Stimulated activated naive CD4-positive, alpha-beta T cell (primary cell): ENCODE measurements at places on chromosomes 13 and 19.
A peak's percentile ranks its signal among the peaks of the same experiment; 100 is the strongest.

DNA sequence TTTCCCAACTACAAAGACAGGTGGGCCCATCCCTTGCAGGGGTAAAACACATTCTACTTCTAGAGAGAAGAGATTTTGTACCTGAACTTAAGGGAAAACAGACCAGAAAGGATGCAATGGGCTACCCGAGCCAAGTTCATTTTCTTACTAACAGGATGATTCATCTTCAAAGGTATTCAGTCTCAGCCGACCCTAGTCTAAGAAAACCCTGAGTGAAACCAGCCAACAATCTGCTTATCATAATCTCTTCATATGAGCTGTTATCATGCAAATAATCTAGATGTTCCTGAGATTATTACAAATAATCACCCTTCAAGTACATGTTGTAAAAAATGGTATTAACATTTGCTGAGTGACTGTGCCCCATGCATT is 15.6 kb downstream of the PABPC3 start:
- DNase-seq = no peak

GRCh38 chr13:30618186-30618929 is 638 bp downstream of the USPL1 start:
- DNase-seq = no peak

DNA sequence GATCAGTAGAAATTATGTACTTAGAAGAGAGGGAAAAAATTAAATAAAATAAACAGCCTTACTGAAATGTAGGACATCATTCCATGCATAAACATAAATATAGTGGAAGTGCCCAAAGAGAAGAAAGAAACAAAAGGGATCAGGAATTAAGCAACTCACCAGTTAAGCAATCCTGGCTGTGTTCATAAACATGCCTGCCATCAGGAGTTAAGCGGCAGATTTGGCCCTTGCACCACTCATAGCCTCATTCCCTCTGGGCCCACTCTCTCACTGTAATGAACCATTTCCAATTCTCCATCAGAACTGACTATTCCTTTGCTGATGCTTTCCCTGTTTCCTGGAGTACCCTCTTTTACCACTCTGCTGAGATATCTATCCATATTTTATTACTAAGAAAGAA is 281.4 kb downstream of the LHFPL6 start:
- no peak for DNase-seq

DNA sequence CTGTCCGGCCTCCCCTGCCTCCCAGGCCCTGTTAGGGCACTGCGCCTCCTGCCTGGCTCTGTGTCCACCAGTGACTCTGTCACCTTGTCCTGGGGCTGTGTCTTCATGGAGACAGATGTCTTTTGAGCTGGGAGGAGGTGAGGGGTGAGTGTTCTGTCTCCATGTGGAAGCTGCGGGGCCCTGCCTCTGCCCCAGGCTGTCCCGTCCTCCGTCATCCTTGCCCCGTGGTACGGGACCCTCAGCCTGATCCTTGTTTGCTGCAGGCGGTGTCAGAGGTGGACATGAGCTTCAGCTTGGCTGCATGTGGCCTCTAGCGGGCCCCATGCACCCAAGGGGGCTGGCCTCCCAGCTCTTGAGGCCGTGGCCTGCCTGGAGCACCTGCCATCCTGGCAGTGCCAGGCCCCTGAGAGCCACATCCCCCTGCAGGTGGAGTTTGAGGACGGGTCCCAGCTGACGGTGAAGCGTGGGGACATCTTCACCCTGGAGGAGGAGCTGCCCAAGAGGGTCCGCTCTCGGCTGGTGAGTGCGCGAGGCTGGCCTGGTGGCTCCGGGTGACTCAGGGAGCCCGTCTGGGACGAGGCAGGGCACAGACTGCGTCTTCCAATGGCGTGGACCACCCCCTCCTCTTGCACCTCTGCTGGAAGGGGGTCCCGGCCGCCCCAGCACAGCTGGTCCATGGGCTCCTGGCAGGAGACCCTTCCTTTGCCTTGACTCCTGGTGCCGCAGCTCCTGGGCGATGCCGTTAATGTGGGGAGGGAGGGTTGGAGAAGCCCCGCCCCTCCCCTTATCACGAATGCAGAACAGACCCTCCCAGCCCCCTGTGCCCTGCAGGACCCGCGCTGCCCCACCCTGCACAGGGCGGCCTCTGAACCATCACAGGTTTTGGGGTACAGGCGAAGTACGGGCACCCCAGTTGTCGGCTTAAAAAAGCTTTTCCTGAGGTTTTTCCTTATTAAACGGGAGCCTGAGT is 181.3 kb downstream of the KDM4B start:
- DNase-seq = no peak

GRCh38 chr19:7658219-7658686 is 10.6 kb upstream of the RETN start:
- DNase-seq = peak; percentile 41
